ENCODE measurements at places on chromosomes 11 and 22. TPM values are rescaled to one million over a fixed set of nuclear protein-coding genes. Genes with fewer than 3 reads are reported as not detected.

GRCh38 chr11:14320020-14320419, 39.0 kb downstream of the RRAS2 start:
- peaks cover 7% of the 10 kb centered on the region for H3K4me1 ChIP-seq
- no peak for DNase-seq
- H3K4me3 ChIP-seq, result no peak overlapping the region
- H3K27me3 ChIP-seq, result no peaks in the 10 kb centered on the region
- no peaks in the 10 kb centered on the region for H3K36me3 ChIP-seq

GRCh38 chr22:22948651-22949571, 61.3 kb downstream of the IGLL5 start:
- H3K27me3 ChIP-seq, result no peaks in the 10 kb centered on the region
- H3K27ac ChIP-seq, result no peak overlapping the region
- no peak for DNase-seq
- H3K36me3 ChIP-seq, result no peaks in the 10 kb centered on the region
- H3K4me1 ChIP-seq, result no peaks in the 10 kb centered on the region

GRCh38 chr11:126418887-126419286, 63.4 kb downstream of the ST3GAL4 start:
- H3K4me1 ChIP-seq, result no peaks in the 10 kb centered on the region
- no peaks in the 10 kb centered on the region for H3K36me3 ChIP-seq
- DNase-seq, result no peak
- H3K4me3 ChIP-seq, result no peak overlapping the region

- DNase-seq, result no peak
- no peak overlapping the region for H3K27ac ChIP-seq
- no peaks in the 10 kb centered on the region for H3K36me3 ChIP-seq
- H3K4me3 ChIP-seq, result no peak overlapping the region
These were observed 257.9 kb downstream of the CTTN start for GRCh38 chr11:70656252-70656651.

The CALCB gene
- total RNA-seq, result 3.0 TPM

The MRGPRF gene
- 11.0 TPM for total RNA-seq

The TMPRSS13 gene
- 0.29 TPM for total RNA-seq
